Left ventricle myocardium inferior (tissue), 1 donor: ENCODE measurements at places on chromosomes 11 and 22.

DNA sequence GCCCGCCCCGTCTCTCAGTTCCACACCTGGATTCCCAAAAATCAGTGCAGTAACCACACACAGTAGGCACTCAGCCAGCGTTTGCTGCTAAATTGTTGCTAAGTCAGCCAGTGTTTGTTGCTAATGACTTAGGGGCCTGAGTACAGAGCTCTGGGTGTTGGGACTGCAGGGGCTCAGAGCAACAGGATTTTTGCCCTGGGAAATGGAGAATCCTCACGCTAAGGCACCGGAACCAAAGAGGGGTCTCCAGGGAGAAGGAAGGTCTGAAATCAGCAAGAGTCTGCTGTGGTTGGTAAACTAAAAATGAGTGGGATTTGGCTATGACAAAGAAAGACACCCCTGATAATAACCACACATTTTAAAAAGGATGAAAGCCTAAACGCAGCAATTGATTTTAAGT is 22.7 kb upstream of the ALX4 start:
- DNase-seq: no peak

- no peak for DNase-seq
These were observed 74.6 kb upstream of the FAT3 start for GRCh38 chr11:92149996-92150395.

DNA sequence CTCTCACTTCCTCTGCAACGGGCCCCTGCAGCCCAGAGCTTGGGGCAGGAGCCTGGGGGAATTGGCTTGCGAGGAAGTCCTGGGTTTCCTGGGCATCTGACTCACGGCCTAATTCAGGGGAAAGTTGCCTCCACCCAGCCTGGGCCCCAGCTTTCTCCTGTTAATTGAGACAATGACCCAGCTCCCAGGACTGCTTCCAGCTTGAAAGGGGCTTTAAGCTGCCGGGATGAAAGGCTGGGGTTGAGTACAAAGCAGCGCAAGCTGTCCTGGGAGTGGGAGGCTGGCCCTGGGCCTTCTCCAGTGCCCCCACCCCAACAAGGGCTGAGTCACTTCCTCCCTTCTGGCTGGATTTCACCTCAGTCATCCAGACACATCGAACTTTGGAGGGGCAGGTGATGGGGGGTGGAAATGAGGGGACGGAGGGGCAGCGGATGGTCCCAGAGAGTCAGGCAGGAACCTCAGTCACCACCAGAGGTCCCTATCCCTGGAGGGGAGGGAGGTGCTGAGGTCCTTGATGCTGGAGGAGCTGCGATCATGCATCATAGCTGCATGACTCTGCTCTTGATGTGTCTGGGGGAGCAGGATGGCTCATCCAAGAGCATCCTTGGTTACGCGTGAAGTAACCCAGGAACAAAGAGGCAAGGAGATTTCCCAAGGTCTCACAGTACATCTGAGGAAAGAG is 30.1 kb upstream of the OAF start:
- DNase-seq: no peak

GRCh38 chr22:39908737-39909136 is 7.9 kb downstream of the GRAP2 start:
- DNase-seq: no peak

DNA sequence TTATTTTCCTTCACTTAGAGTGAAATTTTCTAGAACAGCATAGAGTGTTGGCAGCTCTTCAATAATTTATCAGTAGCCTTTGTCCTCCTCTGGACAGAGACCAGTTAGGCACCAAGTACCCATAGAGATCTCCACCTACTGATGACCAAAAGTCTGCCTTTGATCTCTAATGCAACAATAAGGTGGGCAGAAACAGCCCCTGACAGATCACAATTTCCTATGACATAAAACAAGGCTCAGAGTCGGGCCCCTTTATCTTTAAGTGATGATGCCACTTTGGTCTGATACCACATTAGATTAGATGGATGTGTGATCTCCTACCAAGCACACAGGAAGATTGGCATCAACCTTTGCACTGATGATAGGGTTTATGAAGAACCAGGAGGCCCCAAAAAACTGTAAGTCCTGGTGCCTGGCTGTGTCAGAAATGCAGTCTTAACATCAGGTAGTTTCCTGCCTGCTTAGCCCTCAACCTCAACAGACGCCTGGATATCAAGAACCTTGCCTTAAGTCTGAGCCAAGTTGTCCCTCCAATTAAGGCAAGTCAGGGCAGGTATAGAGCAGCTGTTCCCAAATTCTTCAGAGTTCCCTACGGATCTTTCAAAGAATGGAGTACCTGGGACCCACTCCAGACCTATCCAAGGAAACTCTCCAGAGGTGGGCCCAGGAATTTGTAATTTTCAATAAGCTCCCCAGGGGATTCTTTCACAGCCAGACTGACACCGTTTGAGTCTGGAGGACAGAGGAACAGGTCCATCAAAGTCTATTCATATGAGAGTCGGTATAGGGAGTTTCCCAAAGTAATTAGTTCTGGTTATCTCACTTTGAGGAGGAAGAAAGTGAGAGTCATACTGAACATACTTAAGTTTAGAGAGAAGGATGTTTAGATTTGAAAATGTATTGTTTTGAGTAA is 30.6 kb upstream of the TMPRSS4 start:
- no peak for DNase-seq
